ENCODE measurements at places on chromosomes 13 and 19.

DNA sequence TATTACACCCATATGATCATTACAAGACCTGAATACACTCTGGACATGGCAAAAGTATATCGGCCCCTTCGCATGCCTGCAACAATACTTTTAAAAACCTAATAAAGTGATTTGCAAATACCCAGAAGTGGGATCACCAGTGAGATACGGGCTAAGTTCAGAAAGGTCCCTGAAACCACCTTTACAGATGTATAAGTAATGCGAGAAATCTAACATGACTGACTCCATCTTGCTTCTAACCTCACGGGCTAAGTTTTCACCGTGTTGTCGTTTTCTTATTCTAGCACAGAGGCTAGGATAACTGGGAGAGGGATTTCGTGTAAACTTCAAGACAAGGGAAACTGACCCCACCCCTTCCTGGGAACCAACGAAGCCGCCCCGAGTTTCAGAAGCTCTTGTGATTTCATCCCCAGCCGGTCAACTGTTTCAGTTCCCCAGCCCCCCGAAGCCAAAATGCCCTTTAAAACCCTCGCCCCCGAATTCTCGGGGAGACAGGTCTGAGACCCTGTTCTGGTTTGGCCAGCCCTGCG, 703 bp downstream of the NEK3 start:
- no peak for DNase-seq

- DNase-seq = peak; percentile 18
These were observed 8.1 kb upstream of the ADGRE2 start for GRCh38 chr19:14786421-14786851.

DNA sequence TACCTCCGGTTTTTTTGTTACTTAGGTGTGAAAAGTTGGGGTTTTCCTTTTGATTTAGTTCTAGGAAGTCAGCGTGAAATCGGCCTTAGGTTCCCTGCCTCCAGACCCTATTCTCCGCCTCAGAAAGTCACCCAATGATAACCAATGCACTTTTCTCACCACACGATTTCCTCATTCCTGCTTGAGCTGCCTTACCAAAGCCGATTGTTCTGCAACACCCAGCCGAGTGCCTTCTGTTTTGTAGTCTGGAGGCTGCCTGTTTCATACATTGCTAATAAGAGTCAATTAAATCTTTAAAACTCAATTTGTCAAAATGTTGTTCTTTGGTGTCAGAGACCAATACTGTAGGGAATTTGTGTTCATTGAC, 39.7 kb downstream of the GJA3 start:
- DNase-seq = no peak

DNA sequence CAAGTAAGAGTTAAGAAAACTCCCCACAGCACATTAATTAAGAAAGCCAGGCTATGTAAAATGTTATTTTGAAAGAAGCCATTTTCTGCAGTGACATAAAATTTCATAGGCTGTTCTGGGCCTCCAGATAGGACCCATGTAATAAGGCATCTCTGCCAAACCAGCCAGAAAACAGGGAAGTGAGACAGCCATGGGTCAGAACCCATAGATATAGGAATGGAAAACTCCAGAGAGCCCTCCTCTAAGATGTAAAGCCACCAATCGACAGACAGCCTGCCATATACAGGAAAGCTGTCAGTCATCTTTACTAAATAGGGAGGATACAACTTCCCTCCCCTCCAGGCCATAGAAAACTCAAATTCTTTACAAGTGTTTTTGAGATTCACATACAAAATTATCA, 493.3 kb downstream of the COG6 start:
- DNase-seq = no peak

- no peak for DNase-seq
These were observed 11.4 kb downstream of the ZNF708 start for GRCh38 chr19:21317821-21318220.

DNA sequence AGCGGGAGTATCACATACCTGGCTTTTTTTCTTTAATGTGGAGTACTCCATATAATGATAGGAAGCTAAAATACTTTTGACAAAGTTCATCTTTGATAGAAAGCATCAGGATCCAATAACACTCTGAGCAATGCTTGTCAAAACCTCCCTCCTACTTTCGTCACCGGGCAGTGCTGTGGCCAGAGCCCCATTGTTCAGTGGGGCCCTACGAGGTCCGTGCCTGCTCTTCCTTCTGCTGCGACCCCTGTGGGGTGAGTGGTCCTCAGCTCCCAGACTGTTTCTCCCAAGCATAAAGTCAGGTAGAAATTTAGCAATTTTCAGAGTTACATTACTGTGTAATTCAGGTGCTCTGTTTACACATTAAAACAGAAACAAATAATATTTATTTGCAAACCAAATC, 51.2 kb downstream of the ANKRD10 start:
- DNase-seq = no peak

- no peak for DNase-seq
These were observed 7.3 kb downstream of the FXYD3 start for GRCh38 chr19:35122687-35123551.

GRCh38 chr19:19554074-19555023, 16.3 kb downstream of the CILP2 start:
- peak; percentile 65 for DNase-seq

DNA sequence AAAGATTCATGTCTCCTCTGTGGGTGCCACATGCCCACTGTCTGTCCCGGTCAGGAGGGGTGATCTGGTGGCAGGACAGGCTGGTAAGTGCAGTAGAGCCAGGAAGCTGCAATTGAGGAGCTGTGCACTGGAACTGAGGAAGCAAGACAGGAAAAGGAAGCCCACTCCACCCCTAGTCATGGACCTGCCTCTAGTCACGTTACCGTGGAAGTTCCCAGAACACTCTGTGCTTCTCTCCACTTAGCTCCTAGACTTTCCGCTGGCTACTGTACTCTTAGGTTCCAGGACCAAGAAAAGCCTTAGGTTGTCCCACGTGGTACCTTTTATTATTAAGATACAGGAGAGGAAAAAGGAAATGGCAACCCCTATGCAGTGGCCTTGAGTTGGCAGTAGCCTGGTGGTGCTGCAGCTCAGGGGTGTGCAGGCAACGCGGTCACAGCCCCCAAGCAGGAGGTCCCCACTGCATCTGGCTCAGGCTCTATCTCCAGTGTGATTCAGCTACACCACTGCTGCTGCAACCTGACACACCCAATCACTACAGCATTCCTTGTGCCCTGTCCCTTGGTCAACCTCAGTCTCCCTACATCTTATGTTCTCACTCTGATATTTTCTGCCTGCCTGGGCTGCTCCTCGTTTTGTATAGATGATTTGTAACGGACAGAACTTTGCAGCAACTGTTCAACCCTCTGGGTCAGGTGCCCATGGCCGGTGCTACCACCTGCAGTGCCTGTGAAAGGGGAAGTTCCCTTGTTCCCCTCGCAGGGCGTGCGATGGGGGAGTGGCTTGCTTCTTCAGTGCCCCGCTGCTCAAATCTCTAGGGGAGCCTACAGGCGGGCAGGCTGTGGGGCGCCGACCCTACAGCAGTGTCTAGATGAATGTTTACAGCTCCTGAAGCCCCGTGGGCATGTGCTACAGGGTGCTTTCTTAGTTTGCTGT, 24.4 kb upstream of the GPR12 start:
- DNase-seq = no peak

GRCh38 chr13:19961924-19962323, 3.4 kb downstream of the ZMYM2 start:
- DNase-seq = no peak

GRCh38 chr13:41707194-41707821, 250.0 kb downstream of the RGCC start:
- no peak for DNase-seq

DNA sequence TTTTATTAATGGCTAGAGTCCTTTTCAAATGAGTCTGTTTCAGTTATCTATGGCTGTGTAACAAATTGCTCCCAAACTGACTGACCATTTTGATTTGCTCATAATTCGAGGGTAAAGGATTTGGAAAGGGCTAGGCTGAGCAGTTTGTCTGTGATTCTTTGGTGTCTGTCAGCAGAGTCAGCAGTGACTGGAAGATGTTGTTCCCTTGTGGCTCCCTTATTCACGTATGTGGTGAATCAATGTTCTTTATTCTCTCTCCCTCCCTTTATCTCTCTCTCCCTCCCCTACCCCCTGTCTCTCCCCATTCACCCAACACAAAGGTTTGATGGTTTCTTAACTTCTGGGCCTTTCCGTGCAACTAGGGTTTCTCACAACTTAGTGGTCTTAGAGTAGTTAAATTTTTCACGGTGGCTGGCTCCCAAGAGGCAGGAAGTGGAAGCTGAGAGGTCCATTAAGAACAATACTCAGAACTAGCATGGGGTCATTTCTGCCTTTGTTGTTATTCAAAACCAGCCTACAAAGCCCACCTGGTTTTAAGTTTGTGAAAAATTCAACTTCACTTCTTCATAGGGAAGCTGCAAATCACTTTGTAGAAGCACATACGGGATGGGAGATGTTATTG, 772.5 kb upstream of the SLITRK1 start:
- DNase-seq = no peak

DNA sequence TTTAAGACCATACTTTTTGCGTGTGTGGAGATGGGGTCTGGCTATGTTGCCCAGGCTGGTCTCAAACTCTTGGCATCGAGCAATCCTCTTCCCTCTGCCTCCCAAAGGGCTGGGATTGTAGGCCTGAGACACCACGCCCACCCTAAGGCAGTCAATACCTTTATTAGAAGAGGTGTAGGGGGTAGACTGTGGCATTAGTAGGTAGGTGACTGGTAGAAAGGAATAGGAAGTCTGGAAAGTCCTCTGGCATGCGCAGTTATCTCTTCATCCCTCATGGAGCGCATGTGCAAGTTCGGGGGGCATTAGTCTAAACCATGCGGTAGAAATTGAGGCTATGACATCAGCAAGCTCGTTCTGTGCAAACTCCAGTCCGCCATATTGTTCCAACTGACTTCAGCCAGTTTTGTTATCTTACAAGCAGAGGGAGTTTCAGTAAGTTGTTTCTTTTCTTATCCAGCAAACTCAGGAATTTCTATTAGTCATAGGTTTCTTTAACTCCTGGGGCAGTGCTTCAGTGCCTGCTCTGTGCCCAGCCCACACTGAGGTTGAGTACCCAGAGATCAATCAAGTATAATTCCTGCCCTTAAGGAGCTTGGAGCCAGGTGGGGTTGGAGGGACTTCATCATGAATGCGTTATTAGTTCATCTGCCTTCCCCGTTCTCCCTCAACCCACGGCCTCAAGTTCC, 7.3 kb upstream of the RANBP3 start:
- DNase-seq = no peak

DNA sequence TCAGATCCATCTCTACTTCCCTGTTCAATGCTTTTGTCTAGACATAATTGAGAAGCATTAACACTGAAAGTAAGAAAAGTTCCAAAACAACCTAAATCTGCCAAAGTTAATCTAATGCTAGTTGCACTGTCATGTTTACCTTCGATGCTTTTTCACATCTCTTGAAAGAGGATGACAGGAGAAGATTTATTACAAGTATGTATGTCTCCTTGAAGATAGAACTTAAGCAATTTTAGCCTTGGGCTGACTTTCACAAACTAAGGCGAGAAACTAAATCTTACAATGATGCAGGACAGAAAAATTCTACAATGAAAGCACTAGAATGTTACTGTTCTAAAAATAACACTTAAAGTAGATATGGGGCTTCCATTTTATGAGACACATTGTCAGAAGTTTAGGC, 64.0 kb downstream of the MIPEP start:
- DNase-seq = no peak

DNA sequence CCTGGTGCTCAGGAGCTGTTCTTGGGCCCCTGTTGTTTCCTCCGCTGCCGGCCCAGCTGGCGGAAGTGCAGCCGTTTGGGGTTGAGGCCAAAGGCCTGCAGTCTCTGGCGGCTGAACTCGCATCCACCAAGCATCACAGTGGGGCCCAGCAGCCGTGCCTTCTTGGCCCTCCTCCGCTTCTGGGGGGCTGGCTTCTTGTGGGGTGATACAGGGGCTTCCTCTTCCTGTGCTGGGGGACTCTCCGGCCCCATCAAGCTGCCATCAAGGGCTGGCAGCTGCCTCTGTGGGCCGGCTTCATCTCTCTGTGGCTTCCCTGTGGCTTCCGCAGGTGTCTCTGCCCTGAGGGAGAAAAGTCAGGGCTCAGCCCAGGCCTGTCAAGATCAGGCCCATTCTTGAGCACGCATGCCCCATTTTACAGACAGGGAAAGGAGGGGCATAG, 10.3 kb downstream of the ATG4D start:
- peak; percentile 22 for DNase-seq

GRCh38 chr13:40076765-40077362, 421.4 kb downstream of the COG6 start:
- no peak for DNase-seq

DNA sequence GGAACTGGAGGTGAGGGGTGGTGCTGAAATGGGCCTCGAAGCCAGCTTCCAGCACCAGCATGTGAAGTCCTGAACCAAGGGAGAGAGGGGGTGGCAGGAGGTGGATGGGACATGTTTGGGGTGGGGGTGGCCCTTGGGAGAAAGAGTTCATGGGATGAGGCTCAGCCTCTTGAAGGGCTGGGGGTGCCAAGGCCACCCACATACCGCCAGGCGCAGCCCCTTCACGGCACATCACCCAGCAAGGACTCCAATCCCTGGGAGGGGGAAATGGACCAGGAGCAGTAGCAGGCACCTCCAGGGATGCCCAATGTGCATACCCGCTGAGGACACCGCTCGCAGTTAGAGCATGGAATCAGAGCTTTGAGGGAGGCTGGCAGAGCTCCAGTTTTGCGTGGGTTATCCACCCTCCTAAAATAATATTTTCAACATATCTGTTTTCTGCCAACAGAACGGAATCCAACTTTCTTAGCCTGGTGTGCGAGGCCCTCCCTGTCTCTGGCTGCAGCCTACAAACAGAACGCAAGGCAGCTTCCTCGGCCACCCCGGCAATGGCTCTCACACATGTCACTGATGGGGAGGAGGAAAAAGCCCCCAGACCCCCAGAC, 140.5 kb upstream of the VSTM2B start:
- no peak for DNase-seq

GRCh38 chr13:72255908-72256307, 388.9 kb upstream of the DACH1 start:
- no peak for DNase-seq

DNA sequence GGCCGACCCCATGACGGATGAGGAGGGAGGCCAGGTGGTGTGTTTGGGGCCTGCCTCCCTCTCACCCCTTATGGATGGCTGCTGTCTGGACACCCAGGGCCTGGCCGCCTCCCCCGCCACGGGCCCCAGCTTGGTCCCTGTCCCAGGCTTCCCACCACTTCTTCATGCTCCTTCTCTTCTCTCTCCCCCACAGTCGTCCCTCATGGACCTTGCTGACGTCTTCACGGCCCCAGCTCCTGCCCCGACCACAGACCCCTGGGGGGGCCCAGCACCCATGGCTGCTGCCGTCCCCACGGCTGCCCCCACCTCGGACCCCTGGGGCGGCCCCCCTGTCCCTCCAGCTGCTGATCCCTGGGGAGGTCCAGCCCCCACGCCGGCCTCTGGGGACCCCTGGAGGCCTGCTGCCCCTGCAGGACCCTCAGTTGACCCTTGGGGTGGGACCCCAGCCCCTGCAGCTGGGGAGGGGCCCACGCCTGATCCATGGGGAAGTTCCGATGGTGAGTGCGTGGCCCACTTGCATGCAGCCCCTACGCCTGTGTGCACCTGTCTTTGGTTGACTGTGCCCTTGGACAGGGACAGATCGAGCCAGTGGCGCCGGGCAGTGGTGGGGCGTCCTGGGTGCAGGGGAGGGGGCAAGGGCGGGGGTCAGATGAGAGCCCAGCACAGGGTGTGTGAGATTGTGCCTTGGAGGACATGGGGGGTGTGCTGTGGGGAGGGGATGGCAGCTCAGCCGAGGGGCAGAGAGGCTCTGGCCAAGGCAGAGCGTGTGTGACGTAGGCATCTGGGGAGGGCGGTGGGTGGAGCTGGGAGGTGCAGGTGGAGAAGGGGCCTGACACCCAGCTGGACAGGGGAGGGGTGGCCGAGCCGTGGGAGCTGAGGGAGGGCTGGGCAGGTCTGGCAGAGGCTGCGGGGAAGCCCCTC, 16.8 kb downstream of the EPN1 start:
- DNase-seq = no peak

Data from stimulated activated CD4-positive, alpha-beta T cell treated with anti-CD3 and anti-CD28 coated beads, Interleukin-4, amount 100 ng/mL, for 1 hour (primary cell).